ENCODE measurements at places on chromosomes 12 and 14. TPM values are rescaled to one million over a fixed set of nuclear protein-coding genes. Genes with fewer than 3 reads are reported as not detected.

The SERPINA3 gene
- 5.7 TPM for total RNA-seq

The VDR gene
- 140 TPM for total RNA-seq

The TMTC1 gene
- total RNA-seq: 3.3 TPM

GRCh38 chr12:48447755-48448154 lies 24.6 kb upstream of the ANP32D start:
- H3K4me1 ChIP-seq: no peaks in the 10 kb centered on the region
- no peak for DNase-seq
- no peak overlapping the region for H3K4me3 ChIP-seq
- H3K27ac ChIP-seq: no peak overlapping the region
- no peaks in the 10 kb centered on the region for H3K27me3 ChIP-seq

DNA sequence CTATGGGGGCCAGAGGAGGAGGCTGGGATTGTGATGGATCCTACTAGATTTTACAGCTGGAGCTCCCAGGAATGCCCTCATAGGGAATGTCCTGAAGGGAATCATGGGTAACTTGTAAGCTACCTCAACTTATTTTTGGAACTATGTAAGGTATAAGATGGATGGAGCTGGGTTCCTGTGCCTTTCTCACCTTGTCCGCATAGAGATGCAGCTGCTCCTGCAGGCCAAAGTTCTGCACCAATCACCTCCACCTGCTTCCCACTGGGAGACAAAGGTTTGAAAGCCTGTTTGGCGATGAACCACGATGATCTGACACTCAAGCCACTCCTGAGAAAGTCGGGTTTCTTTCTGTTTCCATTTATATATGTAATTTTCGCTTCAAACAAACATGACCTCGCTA lies 648 bp upstream of the AKAP5 start:
- H3K4me1 ChIP-seq: no peaks in the 10 kb centered on the region
- H3K36me3 ChIP-seq: no peaks in the 10 kb centered on the region
- H3K27me3 ChIP-seq: no peaks in the 10 kb centered on the region
- H3K4me3 ChIP-seq: peak overlapping the region; percentile 75
- DNase-seq: peak; percentile 32

- H3K4me1 ChIP-seq: no peaks in the 10 kb centered on the region
- no peak for DNase-seq
- no peaks in the 10 kb centered on the region for H3K27me3 ChIP-seq
- H3K4me3 ChIP-seq: no peak overlapping the region
- no peak overlapping the region for H3K27ac ChIP-seq
Measured at GRCh38 chr14:90487462-90487861, 90.6 kb downstream of the CALM1 start.

DNA sequence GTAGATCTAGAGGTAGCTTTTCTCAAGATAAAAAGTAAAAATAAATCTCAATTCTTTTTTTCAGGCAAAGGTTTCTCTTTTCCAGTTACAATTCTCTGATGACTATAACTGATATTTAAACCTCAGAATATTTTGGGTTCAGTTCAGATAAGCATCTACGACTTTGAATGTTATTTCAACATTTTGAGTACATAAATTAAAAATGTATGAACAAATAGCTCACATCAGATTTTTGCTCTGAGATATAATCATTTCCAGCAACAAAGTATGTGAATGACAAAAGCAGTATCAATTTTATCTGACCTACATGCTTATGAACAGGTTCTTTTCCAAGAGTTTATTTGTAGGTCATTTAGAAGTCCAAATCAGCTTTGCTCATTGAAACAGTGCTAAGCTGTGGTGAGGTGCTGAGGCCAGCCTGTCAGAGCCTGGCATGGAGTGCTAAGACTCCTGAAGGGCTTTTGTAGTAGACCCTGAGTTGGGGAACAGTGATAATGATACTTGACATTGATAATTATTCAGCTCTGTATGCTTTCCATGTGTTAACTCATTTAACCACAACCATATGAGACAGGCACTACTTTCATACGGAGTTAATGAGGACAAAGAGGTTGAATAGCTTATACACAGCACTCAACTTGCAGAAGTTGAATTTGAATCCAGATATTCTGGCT lies 205.0 kb upstream of the DCN start:
- H3K4me1 ChIP-seq: no peaks in the 10 kb centered on the region
- DNase-seq: no peak
- H3K27ac ChIP-seq: no peak overlapping the region
- no peak overlapping the region for H3K4me3 ChIP-seq

DNA sequence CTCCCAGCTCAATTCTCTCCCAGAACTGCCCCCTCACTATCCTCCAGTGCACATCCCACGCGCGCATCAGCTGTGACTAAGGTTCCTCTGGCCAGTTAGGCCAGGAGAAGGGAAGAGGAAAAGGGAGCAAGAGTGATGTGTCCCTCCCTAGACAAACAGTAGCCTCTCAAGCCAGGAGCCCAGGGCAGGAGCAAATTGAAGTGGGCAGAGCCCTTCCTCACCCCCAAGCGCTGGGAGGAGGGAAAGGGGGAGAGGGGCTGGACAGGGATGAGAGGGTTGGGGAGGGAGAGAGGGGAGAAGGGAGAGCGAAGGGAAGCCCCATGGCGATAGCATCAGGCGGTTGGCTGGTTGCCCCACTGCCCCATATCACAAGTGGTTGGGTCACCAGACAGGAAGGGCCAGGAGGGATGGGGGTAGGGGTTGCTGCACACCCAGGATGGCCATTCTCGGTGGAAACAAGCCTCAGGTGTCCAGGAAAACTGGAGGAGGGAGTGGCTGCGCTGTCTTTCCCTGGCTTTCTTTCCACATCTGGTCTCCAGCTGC lies 1.1 kb downstream of the CD63 start:
- H3K4me3 ChIP-seq: peak overlapping the region; percentile 77
- peak overlapping the region; percentile 99 for H3K27ac ChIP-seq
- peaks cover 10% of the 10 kb centered on the region for H3K4me1 ChIP-seq
- peak; percentile 74 for DNase-seq

GRCh38 chr14:54048736-54049135 lies 92.1 kb upstream of the BMP4 start:
- H3K27ac ChIP-seq: peak overlapping the region; percentile 28
- H3K4me1 ChIP-seq: no peaks in the 10 kb centered on the region
- no peak for DNase-seq
- no peak overlapping the region for H3K4me3 ChIP-seq
- H3K36me3 ChIP-seq: no peaks in the 10 kb centered on the region

Measured in colonic mucosa (tissue), 4 donors.